ENCODE measurements at places on chromosomes 5 and 9.

GRCh38 chr9:10387282-10387681, 225.5 kb downstream of the PTPRD start:
- no peak for DNase-seq

DNA sequence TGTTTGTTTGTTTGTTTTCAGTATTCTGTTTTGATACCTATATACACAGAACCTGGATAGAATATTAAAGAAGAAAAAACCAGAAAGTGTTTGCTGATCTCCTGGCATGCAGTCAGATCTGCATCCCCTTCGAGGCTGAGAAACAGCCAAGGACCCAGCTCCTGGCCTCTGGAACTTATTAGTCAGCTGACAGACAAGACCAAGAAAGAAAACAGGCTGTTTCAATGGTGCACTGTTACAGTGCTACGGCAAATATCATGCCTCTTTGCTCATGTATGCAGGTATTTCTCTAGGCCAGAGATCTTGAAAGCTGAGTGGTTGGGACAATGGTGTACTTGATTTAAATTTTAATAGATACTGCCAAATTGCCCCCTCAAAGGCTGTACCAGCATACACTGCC, 95.0 kb downstream of the C5orf15 start:
- DNase-seq, result no peak

DNA sequence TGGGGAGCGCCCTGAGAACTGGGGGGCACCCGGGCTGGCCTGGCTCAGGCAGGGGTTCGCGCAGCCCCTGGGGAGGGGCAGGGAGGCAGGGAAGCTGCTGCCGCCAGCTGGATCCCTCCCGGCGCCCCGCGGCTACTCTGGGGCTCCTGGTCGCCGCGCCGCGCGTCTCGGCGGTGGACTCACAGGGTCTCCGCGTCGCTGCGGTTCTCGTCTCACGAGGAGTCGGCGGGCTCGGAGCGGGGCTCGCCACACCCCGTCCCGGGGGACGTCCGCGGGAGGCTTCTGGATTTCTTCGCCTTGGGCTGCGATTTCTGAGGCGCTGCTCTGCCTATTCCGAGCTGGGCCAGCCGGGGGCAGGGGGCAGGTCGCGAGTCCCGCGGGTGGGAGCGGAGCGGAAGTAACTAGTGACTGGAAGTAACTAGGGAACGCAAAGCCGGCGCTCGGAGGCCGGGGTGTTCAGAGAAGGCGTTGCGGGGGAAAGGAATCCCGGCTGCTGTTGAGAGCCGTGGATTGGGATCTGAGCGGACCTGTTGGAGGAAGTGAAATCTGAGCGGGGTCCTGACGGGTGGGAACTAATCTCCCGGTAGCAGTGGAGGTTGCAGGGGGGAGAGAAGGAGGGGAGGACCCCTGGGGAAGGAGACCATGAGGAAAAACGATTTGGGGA, 511 bp downstream of the CYSTM1 start:
- DNase-seq, result peak; percentile 80

DNA sequence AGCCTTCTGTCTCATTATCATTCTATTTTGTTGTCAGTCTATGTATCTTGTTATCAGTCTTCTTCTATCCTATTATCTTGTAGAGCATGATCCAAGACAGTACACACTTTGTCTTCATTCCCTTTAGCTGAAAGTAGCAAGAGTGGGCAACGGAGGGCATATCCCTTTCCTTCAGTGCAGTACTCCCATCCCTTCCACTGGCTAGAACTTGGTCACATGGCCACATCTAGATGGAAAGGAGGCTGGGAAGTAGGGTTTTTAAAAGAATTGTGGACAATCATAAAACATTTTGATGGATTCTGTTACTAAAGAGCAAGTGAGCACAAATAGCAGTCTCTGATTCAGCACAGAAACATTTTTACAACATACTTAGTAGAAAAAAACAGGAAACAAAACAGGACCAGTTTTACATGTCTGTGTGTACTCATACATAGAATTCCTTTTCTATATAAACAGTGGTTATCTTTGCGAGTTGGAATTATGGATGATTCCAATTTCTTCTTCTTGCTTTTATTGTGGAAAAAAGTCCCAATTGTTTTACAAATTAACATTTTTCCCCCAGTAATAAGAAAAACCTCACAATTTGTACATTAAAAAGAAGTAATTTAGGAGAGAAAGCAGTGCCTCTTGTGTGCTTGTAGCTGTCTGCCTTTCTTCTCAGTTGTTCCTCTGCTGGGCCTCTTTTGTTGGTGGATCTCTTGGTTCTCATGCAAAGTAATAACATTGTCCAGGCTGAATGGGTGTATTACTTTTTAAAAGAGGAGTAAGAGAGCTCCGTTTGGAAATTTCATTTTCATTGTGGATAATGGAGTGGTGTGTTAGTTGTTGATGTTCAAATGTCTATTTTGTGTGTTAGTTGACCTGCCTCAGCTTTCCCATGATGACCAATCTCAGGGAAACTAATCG, 410.9 kb upstream of the TRPC7 start:
- DNase-seq, result no peak

- no peak for DNase-seq
Observed at GRCh38 chr5:96120120-96120519, 158.5 kb upstream of the ELL2 start.

GRCh38 chr5:96957254-96958049, 21.6 kb downstream of the LNPEP start:
- peak; percentile 51 for DNase-seq

DNA sequence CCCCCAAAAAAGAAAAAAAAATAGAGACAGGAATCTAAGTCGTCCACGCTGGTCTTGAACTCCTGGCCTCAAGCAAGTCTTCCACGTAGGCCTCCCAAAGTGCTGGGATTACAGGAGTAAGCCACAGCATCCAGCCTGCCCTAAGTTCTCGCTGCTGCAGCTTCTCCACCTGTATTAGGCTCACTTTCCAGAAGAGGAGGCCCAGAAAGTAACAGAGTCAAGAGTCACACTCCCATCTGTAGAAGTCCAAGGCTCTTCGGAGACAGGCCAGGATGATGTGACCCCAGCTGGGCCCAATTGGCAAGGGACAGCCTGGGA, 1.8 kb downstream of the EEIG1 start:
- DNase-seq, result no peak

DNA sequence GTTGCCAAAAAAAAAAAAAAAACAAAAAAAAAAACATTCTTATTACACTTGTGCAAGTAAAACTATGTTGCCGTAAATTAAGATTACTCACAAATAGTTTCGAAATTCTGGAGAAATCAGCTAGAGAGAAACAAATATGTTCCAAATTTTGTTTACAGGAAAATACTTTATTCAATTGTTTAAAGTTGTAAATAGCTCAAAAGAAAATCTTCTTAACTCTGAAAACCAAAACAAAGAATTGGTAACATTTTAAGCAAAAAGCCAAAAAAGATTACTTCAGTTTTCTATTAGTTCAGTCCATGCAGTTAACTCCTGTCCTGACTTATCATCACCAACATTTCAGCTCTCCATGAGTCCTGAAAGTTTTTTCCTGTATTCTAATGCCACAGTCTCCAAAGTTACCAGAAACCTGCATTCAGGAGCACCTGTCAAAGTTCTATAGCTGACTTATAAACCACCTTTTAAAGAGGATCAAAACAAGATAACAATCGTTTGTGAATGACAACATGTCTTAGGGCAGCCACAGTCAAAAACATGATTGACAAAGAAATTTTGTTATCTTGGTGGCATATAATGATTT, 194.1 kb downstream of the RANBP17 start:
- no peak for DNase-seq

GRCh38 chr5:5521029-5521428, 98.6 kb downstream of the ICE1 start:
- DNase-seq, result no peak

- DNase-seq, result no peak
Observed at GRCh38 chr5:129547137-129547536, 87.0 kb downstream of the ADAMTS19 start.

- no peak for DNase-seq
Observed at GRCh38 chr5:91182763-91183162, 200.4 kb downstream of the ARRDC3 start.

GRCh38 chr9:97751531-97751930, 54.4 kb upstream of the XPA start:
- DNase-seq, result no peak

- DNase-seq, result no peak
Observed at GRCh38 chr9:21779397-21779796, 23.0 kb upstream of the MTAP start.

GRCh38 chr5:138369706-138370105, 17.2 kb downstream of the KDM3B start:
- DNase-seq, result no peak

GRCh38 chr9:17063535-17064135, 71.2 kb upstream of the CNTLN start:
- DNase-seq, result no peak

DNA sequence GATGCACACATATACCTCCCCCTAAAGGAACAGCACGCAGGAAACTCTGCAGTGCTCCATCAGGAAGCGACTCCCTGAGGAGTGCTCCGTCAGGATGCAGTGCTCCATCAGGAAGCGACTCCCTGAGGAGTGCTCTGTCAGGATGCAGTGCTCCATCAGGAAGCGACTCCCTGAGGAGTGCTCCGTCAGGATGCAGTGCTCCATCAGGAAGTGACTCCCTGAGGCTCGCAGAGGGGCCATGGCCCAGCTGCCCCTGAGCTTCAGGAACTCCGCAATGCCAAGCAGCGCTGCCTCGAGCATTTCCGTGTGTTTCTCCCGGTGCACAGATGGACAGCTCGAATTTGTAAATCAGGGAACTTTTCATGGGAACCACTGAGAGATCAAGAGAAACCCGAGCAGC, 88.1 kb downstream of the PAX5 start:
- no peak for DNase-seq

DNA sequence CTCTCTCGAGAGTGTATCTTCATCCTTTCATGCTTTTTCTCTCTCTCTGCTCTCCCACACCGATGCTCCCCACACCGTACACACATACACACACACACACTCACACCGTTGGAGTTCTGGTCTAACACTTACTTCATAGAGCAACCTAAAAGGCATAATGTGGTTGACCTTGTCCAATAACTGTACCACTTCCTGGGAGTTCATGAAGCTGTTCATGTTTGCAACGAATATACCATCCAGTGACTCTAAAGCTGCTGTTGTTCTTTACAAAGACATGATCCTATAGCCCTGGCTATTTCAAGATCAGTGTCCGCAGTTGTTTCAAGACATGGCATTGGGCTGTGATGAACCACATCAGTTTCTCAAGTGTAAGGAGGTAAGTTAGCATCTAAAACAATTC, 10.0 kb downstream of the MEF2C start:
- no peak for DNase-seq

- no peak for DNase-seq
Observed at GRCh38 chr9:37412431-37413151, 9.9 kb upstream of the GRHPR start.

- no peak for DNase-seq
Observed at GRCh38 chr5:134714541-134714940, 23.8 kb upstream of the CAMLG start.

GRCh38 chr5:164504141-164504772, 998.8 kb downstream of the MAT2B start:
- peak; percentile 17 for DNase-seq

- DNase-seq, result no peak
Observed at GRCh38 chr5:74424162-74424868, 216.2 kb downstream of the ENC1 start.

GRCh38 chr9:86713470-86713869, 233.8 kb downstream of the GAS1 start:
- no peak for DNase-seq

GRCh38 chr5:6496207-6496584, 47.5 kb downstream of the UBE2QL1 start:
- no peak for DNase-seq

DNA sequence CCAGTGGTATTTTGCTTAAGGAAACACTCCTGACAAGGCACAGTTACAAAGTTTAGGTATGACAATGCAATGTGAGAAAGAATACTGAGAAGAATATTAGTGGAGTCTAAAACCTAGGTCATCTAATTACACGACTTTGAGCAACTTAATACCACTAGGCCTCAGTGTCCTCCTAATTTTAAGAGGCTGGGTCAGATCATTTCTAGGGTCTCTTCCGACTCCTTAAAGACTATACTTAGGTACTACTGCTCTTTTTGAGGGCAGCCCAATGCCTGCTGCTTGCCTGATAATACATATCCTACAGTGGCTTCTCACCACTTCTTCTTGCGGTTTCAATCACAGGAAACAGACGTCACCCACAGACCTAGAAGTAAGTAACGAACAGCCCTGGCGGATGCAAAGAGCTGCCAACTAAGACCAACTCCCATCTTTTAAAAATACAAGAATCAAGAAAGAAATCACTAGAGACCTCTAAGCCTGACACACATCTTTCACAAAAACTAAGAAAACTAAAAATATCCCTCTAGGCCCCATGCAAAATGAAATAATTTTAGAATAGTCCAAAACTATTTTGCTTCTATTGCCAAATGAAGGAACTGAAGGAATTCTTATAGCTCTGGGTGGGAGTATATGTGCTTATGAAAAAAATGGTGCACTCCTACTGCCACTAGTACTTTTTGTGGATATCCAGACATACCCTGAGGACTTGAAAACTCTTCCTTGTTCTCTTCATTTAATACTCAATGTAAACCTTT, 13.1 kb downstream of the DIAPH1 start:
- peak; percentile 52 for DNase-seq

DNA sequence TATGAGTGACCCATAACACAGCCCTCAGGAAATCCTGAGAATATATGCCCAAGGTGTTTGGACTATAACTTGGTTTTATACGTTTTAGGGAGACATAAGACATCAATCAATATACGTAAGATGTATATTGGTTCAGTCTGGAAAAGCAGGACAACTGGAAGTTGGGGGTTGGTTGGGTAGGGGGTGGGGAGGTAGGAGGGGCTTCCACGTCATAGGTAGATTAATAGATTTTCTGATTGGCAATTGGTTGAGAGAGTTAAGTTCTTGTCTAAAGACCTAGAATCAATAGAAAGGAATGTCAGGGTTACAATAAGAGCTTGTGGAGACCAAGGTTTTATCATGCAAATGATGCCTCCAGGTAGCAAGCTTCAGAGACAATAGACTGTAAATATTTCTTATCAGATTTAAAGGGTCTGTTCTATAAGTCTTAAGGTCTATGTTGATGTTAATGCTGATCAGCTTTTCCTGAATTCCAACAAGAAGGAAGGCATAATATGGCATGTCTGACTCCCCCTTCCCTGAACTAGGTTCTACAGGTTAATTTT, 2267.7 kb upstream of the ACO1 start:
- DNase-seq, result no peak

- no peak for DNase-seq
Observed at GRCh38 chr5:56558131-56558745, 257.1 kb upstream of the MAP3K1 start.

GRCh38 chr5:65334077-65334476, 147.6 kb downstream of the ADAMTS6 start:
- no peak for DNase-seq

DNA sequence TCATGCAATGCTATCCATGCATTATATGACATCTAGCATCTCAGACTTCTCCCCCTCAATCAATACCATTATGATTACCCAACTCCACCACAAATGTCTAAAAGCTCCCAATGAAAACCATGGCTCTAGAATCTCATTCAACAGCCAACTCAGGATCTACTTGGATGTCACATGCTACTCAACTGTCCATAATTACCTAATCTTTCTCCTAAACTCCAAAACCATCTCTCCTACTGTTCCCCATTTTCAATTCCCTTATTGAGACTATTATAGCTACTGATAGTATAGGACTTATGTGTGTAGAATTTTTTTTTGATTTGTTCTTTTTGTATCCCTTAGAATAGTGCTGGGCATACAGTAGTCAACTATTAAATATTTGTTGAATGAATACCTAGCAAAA, 8.2 kb upstream of the STRBP start:
- DNase-seq, result no peak

All from activated T-cell treated with anti-CD3 and anti-CD28 coated beads, Interleukin-2, amount 50 U/mL, for 48 hours (primary cell).